Right ventricle myocardium inferior (tissue), 1 donor: ENCODE measurements at places on chromosomes 16 and 17.
A peak's percentile ranks its signal among the peaks of the same experiment; 100 is the strongest.

GRCh38 chr16:71526111-71526631 is at the start of gene CHST4:
TSS of gene CHST4 (plus strand) at chr16:71526426. CDS start at chr16:71536678, 10,252 bp downstream.
- DNase-seq, result no peak

GRCh38 chr17:71438631-71439146 is 682.1 kb upstream of the SOX9 start:
- no peak for DNase-seq

DNA sequence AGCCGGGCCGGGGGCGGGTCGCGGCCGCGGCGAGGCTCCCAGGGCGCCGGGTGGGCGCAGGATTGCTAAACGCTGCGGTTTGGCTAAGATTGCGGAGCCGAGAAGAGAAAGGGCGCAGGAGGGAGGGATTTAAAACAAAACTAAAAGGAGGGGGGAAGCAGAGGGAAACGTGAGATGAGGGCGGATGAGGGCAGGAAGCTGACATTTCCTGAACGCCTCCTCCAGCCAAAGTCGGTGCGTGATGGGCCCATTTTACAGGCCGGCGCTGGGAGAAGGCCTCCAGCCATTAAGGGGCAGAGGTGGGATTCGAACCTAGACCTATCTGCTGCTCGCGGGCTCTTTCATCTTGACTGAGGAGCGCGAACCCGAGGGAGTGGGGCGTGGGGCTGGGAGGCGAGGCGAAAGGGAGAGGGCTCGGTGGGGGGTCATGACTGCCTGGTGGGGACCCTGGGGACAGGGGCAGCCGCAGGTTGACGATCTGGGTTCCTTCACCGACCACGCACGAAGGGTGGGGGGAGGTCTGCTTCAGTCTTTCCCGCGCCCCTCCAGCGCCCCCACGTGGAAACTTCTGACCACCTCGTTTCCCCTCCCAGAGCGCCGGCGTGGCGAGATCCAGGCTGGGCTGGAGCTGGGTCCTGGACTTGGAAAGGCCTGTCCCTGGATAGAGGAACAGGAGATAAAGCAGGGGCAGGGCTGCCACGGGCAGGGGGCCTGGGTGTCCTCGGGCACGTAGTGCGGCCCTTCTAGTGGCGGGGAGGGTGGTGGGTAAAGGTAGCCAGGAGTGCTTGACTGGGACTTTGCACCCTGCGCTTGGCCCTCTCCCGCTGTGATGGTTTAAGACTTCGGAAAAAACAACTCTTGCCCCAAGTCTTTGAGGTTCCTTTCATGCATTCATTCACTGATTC is 3.8 kb upstream of the TAC4 start:
- DNase-seq, result peak; percentile 87

- no peak for DNase-seq
Measured at GRCh38 chr16:86089991-86090390, 191.0 kb downstream of the IRF8 start.

DNA sequence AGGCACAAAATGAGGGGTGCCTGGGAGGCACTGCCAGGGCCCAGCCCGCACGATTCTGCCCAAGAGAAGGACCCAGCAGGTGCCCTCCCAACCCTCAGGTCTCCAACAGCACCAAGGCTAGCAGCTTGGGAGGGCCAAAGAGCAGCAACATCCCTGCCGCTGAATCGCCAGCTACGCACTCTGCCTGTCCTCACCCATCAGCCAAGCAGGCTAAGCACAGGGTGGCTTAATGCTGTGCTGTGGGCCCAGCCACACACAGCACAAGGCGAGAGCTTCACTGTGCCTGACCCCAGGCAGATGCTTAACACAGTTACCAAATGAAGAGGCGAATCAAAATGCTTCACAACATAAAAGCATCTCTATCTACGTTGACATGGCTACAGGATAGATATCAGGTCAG is 10.6 kb upstream of the MRPL38 start:
- DNase-seq, result no peak

DNA sequence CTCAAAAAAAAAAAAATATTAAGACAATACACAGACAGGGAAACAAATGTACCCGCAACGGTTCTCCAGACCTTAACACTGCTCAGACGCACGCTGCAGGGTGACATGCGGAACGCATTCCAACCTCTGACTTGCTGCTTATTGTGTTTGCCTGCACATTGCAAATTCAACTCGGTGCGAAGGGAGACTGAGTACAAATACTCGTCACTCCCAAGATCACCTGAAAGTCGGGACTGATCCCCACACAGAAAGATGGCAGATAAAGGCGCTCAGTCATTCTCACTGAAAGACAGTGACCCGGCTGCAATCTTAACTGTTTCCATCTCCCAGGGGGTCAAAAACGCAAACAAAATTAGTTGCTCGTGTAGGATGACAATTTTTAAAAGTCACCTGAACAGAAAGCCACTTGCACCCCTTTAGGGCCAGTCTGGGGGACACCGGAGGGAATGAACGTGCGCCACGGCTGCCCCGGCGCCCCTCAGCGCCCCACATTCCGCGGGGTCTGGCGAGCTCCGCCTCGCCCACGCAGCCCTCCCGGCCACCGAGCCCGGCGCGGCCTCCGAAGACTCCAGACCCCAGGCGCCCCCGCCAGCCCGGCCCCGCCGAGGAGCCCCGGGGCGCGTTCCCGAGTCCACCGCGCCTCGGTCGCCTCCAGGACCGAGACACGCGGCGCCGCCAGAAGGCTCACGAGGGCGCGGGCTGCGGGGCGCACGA is 589 bp downstream of the CLCN7 start:
- DNase-seq, result no peak

DNA sequence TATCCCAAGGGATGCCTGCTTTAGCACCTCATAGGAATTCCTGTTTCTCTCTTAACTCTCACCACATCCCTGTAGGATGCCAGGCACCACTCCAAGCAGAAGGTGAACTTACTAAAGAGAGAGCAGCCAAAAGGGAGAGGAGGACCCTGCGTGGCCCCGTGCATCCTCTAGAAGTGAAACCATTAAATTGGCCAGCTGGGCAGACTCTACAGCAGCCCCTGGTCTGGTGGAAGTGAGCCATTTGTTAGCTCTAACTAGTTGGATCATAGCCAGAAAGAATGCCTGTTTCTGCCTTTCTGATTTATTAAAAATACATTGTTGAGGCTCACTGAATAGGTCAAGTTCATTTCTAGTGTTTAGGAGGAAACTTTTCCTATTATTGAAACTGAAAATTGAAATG is 22.3 kb downstream of the TMEM11 start:
- no peak for DNase-seq

- no peak for DNase-seq
Measured at GRCh38 chr16:75459691-75460090, 4.8 kb downstream of the TMEM170A start.

GRCh38 chr16:14564861-14565687 is 65.0 kb downstream of the PARN start:
- no peak for DNase-seq

DNA sequence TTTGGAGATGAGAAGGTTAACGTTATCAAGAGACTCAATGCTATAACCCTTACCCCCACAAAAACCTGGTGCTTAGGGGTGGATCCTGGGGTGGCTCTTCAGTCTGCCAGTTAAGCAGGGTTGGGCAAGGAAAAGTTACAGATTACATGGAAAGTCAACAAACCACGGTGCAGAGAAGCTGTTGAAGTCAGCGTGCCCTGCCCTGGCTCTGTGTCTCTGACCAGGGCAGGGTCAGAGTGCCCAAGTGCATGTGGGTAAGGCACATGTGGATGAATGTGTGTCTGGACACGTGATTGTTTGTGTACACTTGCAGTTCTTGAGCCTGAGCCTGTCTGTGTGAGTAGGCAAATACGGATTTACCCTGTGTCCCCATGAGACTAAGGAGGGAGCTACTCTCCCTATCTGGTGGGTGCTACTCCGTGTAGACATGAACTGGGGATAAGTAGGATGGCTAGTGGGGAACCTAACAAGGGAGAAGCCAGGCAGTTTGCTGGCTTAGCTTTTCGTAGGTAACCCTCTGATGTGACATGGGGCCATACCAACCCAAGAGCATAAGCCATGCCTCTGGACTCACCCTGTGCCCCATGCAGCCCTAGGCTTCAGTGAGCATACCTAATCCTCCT is 5.5 kb downstream of the IGFBP4 start:
- no peak for DNase-seq

DNA sequence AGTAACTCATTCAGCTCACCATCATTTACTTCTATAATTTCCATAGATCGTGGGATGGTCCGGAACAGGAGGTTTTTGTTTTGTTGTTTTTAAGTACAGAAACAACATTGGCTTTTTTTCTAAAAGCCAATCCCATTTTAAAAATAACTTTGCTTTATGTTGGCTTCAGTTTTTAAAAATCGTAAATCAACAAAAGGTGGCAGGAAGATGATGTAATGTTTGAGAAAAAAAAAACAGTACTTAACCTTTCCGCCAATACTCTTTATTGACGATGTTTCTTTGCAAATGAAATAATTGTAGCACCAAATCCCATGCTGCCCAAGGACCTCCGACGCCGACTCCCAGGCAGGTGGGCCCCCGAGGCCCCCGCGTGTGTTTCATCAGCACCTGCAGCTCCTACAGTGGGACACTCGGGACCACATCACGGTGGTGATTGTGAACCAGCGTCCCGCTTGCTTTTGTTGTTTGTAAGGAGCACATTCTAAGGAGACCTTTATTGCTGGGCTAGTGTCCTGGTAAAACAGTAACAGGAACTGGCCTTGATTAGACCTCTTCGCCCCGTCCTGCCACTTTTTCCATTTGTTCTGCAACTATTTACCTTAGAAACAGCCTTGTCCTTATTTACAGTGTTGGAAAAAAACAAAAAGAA is 140.2 kb upstream of the CHMP6 start:
- DNase-seq, result no peak

- DNase-seq, result peak; percentile 55
Measured at GRCh38 chr16:88992351-88993165, 15.6 kb upstream of the CBFA2T3 start.

GRCh38 chr17:82300707-82301270 is 16.6 kb downstream of the CD7 start:
- peak; percentile 91 for DNase-seq

- no peak for DNase-seq
Measured at GRCh38 chr16:2711370-2712062, 8.5 kb downstream of the PRSS27 start.

GRCh38 chr17:80772906-80773242 is 218.8 kb upstream of the CHMP6 start:
- no peak for DNase-seq

DNA sequence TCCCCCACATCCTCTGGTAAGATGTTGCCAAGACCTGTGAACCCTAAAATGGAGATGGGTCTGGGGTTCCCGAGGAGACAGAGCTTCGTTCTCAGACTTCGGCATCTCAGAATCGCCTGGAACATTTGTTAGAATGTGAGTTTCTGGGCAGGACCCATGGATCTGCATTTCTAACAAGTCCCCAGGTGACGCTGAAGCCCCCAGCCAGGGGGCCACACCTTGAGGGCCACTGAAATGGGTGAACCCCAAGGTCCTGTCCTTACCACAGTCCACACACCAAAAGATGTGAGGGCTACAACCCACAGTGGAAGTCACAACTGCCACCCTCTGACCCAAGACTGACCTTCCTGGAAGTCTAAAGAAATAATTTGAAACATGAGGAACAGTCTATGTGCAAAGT is 14.0 kb downstream of the MPP3 start:
- peak; percentile 46 for DNase-seq

DNA sequence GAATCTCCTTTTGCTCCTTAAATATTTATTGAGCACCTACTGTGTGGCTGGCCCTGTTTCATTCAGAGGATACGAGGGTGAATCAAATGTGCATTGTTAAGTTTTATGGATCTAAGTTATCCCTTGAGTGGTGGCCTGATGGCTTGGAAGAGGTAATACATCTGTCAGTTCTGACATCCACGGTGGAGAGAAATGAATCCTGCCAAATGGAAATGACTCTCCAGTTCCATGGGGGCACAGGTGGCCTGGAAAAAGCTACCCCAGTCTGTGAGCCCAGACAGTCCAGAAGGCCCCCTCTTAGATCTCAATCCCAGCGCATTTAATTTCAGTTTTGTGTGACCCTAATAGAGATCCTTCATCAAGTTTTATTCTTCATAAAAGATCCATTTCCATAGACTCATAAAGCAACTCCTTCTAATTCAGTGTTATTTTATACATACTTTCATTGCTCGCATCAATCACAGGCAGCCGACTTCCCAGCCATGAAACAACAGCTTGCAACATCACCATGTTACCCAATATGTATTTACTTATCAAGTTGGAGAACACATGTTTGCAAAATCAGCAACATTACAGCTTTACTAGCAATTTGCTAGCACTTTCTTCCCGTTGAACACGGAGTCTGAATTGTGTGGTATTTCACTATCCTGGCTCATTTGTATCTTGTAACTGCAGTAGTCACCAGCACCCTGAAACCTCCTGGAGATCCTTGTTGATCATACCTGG is 334.8 kb upstream of the HSBP1 start:
- no peak for DNase-seq

DNA sequence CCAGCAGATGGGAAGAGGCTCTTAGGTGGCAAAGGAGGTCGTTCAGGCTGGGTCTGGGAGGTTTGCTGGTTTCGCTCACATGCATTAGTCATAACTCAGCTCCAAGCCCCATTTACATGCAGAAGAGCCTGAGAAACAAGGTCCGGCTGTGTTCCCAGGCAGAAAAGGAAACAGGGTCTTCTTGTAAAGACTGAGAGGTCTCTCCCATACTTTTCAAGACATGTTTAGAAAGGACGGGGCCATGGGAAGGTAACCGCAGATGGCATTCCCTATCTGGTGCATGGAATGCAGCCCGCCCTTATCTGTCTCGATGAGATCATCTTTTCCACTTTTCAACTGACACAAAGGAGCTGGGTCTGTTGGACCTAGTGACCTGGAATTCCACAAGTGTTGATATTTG is 389.0 kb upstream of the CDH11 start:
- no peak for DNase-seq

- DNase-seq, result no peak
Measured at GRCh38 chr16:31460582-31461002, 1.3 kb downstream of the ARMC5 start.

DNA sequence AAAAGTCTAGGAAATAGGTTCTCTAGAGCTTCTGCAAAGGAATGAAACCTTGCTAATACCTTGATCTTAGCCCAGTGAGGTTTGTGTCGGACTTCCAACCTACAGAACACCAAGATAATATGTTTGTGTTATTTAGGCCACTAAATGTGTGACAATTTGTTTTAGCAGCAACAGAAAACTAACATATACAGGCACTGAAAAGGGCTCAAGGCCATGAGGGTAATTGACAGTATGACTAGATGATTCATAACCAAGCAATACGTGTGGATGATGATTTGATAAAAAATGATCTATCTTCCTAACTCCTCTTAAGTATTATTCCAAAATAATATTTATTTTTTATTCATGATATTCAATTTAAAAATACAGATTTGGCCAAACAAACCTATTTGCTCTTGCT is 27.7 kb upstream of the MED13 start:
- no peak for DNase-seq

- peak; percentile 85 for DNase-seq
Measured at GRCh38 chr16:84795329-84796053, 24.3 kb upstream of the CRISPLD2 start.

- no peak for DNase-seq
Measured at GRCh38 chr16:79316004-79316458, 284.5 kb downstream of the MAF start.
